Activated CD8-positive, alpha-beta T cell treated with anti-CD3 and anti-CD28 coated beads, Interleukin-2, amount 10 ng/mL, durations not matched to agents 7 days and 5 days (primary cell): ENCODE measurements at places on chromosomes 5 and 9. TPM values are rescaled to one million over a fixed set of nuclear protein-coding genes. Genes with fewer than 3 reads are reported as not detected.
A peak's percentile ranks its signal among the peaks of the same experiment; 100 is the strongest.

GRCh38 chr9:89171693-89172092 is 6.9 kb downstream of the SHC3 start:
- DNase-seq: no peak

- no peak for DNase-seq
These were observed 11.2 kb downstream of the RICTOR start for GRCh38 chr5:39063037-39063436.

GRCh38 chr9:90774682-90775081 is 26.9 kb upstream of the SYK start:
- no peak for DNase-seq

DNA sequence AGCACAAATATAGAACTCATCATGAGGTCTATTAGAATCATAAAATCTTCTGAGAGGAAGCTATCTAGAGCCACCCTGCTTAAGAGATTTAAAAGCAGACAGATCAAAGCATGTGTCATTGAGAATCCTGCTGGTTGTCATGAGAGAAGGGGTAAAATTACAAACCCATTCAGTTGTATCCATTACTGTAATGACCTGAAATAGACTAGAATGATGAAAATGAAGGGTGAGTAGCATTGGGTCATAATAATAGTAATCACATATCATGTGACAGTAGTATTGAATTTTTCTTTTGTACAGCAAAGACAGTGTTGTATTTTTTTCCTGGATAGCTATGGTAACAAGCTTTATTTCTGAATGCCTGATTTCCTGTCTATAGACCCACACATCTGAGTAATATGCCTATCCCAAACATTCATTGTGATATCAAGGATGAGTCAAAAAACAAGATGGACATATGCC is 149.0 kb downstream of the PDE4D start:
- DNase-seq: no peak

DNA sequence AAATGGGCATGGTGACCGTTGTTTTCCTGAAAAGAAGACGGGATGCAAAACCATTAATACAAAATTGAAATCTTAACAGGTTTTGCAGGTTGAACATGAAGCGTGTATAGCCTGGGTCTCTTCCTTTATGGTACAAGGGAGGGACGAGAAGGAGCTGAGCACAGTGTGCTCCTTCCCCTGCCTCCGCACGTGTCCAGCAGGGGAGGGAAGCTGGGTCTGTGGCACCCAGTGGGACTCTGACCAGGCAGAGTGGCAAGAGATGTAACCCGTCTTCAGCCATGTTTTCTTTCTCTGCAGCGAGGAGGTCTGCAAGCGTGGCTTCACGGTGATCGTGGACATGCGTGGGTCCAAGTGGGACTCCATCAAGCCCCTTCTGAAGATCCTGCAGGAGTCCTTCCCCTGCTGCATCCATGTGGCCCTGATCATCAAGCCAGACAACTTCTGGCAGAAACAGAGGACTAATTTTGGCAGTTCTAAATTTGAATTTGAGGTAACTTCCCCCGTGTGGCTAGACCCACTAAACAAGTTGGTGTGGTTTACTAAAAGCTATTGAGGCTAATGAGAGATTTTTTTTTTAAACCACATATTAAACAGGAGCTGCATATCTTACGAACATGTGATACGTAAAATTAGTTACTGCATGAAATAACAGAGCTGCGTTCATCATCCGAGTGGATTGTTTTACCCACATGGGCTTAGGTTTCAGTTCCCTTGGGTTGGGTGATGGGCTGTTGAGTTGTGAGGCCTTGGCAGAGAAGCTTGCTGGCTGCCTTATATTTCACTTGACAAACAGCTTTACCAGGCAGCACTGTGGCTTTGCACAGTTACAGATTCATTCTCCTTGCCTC is 143.7 kb downstream of the TRIO start:
- DNase-seq: no peak

DNA sequence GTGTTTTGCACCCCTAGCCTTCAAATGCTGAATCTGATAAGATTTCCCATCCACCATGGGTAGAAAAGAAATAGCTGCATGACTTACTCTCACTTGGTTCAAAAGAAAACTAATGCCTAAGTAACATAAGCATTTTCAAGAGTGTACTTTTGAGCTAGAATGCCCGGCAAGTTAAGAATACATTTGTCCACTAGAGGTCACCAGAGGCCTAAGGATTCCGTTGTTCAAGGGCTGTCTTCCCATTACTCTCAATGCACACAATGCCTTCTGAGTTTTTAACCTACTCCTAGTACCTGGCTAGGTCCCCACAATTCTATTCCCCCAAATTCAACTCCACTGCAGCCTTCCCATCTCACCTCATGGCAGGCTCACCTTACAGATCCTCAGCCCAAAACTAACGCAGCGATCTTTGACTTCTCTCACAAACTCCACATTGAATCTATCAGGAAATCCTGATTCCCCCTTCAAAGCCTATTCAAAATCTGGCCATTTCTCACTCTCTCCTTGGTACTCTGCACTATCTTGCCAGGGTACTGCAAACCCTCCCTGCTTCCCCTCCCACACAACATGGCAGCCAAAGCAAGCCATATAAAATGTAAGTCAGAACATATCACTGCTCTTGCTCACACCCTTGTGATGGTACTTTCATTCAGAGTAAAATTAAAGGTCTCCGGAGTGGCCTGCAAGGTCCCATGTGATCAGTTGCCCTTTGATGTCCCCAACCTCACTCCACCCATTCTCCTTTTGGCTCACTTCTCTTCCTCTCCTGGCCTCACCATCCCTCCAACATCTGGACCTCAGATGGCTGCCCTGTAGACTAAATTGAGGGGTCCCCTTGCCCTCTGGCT is 13.4 kb downstream of the OXCT1 start:
- DNase-seq: peak; percentile 75

- no peak for DNase-seq
These were observed 56.1 kb downstream of the GAPVD1 start for GRCh38 chr9:125317704-125318103.

DNA sequence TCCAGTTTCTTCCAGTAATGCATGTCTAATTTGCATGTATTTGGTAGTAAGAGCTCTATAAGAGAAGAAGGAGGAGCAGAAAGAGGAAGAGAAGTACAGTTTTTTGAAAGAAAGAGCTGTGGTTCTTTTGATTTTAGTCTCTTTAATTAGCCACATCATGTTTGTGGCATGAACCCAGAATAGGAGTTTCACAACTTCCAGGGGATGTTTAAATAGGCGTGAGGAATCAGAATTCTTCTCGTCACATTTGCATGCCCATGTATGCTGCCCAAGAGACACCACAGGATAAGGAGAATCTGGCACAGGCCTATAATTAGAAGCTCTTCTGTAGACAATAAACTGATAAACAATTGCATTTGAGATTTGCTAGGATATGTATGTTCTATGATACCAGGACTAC is 78.7 kb downstream of the GAS1 start:
- DNase-seq: no peak

- no peak for DNase-seq
These were observed 52.4 kb upstream of the HMHB1 start for GRCh38 chr5:143759396-143760130.

DNA sequence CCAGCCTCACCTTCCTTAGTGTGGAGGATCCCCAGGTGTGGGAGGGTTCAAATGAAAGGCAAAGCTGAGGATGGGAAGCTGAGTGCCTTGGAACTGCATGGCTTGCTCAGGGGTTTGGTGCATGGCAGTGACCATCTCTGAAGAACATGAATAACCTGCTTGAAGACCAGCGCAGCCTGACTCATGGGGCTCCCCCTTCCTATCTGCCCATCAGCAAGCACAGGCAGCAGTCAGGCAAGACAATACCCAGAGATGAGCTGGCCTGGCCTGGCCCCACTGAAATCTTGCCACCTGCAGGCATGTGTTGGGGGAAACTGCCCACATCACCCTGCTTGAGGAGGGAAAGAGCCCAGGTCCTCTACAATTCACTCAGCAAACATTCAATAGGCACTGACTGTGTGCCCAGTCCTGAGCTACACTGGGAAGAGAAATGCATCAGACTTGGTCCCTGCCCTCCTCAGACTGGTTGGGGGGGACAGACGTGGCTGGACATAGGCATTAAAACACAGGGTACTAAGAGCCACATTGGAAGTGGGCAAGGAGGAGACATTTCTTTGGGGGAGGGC is 105.0 kb upstream of the ALDH1B1 start:
- DNase-seq: no peak

GRCh38 chr5:96324708-96325107 is 108.3 kb downstream of the PCSK1 start:
- DNase-seq: no peak

DNA sequence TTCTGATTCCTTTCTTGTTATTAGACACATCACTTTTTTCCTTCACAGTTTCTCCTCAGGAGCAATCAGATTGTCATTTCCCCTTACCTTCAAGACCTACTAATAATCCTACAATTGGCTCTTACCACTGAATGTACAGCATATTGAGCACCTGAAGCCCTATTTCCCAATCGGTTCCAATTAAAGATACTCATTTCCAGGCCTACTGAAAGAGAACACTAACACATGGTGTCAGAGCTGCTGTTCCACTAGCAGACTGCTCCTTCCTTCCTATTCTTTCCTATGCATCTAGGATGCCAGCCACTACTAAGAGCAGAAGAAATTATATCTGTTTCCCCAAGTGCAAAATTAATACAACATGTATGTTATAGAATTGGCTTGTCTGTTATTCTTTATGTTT is 34.6 kb downstream of the SKIC3 start:
- DNase-seq: no peak

GRCh38 chr5:60993425-60993824 is 48.4 kb downstream of the NDUFAF2 start:
- DNase-seq: no peak

GRCh38 chr9:98168941-98169488 is 23.4 kb downstream of the CORO2A start:
- DNase-seq: peak; percentile 51

DNA sequence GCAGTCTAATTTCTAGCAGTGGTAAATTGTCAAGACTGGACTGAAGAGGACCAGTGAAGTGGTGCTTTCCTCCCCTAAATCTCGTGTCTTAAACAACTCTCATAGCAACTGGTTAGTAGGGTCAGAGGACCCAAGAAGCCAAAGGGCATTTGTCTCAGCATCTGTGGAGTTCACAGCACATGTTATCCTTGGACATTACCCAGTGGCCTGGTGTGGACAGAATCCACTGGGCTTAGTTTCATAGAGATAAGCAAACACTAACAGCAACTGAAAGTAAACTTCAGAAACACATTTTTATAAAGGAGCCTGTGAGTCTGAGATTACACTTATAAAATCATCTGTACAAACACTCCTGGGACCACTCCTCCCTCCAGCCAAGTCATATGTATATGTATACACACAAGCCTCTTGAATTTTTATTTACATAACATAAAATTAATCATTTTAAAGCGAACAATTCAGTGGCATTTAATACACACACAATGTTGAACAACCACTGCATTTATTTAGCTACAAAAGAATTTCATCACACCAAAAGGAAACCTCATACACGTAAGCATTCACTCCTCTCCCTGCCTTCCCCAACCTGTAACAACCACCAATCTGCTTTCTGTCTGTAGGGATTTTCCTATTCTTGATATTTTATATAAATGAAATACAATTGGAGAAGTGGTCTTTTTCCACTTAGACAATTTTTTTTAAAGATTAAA is 457.8 kb downstream of the RASEF start:
- DNase-seq: no peak

DNA sequence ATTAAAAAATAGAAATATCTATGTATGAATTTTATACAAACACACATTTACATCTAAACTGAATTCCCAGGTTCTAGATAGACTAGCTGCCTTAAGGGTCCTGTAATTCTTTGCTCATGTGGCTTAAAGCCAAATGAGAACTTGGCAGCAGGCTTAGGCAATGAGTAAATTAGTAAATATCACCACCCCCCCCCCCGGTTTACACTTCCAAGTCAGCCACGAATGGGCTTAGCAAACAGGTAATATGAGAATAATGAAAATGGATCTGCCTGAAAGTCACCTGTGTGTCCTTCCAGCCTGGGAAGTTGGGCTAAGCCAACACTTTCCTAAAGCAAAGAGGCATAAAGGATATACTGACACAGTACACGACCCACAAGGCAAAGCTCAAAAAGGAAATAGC is 108.6 kb downstream of the KLHL3 start:
- DNase-seq: no peak

Gene NME5
- not detected for total RNA-seq

Gene STKLD1
- total RNA-seq: 0.76 TPM

Gene PHYHD1
- total RNA-seq: 0.68 TPM

Gene ARSI
- not detected for total RNA-seq

Gene TUSC1
- total RNA-seq: 0.10 TPM

Gene PHF19
- total RNA-seq: 290 TPM

Gene CNTLN
- total RNA-seq: 1.2 TPM

Gene PCDHGC3
- not detected for total RNA-seq
